ENCODE measurements at places on chromosomes 16 and 17.
A peak's percentile ranks its signal among the peaks of the same experiment; 100 is the strongest.

GRCh38 chr17:15274017-15274416 lies 8.9 kb upstream of the PMP22 start:
- no peak for DNase-seq

GRCh38 chr16:14562691-14563491 lies 67.2 kb downstream of the PARN start:
- no peak for DNase-seq

- no peak for DNase-seq
Measured at GRCh38 chr16:66948837-66949225, 12.2 kb upstream of the CES3 start.

- no peak for DNase-seq
Measured at GRCh38 chr17:57595947-57596695, 149.0 kb downstream of the CCDC182 start.

- DNase-seq: no peak
Measured at GRCh38 chr16:87966064-87966645, 14.9 kb downstream of the BANP start.

DNA sequence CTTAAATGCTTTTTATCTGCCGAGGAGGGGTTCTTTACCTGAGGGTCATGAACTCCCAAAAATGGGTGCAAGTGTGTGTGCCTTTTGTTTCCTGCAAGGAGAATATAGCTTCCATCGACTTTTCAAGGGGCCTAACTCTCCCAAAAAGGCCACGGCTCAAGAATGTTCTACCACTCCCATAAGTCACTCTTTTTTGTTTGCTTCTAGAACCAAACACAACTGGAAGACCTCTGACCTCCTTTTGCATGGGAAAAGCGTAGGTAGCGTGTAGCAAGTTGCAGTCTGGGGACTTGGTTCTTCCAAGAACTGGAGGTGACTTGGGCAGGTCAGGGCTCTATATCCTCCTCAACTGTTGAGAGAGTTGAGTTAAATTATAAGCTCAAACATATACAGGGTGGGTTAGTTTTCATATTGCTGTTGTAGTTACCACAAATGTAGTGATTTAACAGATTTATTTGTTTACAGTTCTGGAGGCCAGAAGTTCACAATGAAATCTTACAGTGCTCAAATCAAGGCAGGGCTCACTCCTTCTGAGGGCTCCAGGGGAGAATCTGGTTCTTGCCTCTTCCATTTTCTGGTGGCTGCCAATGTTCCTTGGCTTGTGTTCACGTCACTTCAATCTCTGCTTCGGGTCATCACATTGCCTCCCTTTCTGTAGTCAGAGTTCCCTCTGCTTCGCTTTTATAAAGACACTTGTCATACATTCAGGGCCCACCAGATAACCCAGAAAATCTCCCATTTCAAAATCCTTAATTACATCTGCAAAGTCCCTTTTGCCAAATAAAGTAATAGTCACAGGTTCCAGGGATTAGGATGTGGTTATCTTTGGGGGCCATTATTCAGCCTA lies 1.4 kb downstream of the TMEM97 start:
- DNase-seq: no peak

DNA sequence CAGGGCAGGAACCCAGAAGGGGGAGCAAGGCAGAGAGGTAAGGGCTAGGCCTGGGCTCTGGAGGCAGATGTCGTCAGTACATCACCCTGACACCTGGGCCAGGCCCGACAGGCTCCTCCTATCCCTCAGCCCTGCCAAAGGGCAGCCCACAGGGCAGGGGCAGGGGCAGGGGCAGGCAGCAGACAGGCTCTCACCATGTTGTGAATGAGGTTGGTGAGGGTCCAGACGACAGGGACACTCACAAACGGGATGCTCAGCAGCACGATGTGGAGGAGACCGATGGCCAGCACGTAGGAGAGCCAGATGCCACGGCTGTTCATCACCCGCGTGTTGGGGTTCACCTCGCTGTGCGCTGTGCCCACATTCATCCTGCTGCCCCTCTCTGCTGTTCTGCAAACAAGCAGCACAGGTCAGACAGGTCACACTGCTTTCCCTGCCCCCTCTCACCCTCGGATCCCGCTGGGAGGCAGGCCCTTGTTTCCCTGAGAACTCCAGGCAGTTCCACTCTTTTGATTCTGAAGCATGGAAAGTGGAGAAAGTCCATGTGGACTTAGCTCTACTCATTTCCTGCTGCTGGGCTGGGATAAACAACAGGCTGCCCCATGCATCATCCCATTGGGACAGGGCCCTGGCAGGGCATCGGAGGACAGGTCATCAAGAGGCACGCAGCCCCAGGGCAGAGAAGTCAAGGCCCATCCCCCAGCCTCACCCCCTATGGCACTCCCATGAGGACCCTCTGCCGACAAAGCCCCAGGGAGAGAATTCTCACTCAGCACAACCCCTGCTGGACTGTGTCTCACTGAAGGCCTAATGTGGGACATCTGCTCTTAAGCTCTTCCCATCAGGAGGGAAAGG lies 3.3 kb downstream of the ORMDL3 start:
- DNase-seq: no peak

DNA sequence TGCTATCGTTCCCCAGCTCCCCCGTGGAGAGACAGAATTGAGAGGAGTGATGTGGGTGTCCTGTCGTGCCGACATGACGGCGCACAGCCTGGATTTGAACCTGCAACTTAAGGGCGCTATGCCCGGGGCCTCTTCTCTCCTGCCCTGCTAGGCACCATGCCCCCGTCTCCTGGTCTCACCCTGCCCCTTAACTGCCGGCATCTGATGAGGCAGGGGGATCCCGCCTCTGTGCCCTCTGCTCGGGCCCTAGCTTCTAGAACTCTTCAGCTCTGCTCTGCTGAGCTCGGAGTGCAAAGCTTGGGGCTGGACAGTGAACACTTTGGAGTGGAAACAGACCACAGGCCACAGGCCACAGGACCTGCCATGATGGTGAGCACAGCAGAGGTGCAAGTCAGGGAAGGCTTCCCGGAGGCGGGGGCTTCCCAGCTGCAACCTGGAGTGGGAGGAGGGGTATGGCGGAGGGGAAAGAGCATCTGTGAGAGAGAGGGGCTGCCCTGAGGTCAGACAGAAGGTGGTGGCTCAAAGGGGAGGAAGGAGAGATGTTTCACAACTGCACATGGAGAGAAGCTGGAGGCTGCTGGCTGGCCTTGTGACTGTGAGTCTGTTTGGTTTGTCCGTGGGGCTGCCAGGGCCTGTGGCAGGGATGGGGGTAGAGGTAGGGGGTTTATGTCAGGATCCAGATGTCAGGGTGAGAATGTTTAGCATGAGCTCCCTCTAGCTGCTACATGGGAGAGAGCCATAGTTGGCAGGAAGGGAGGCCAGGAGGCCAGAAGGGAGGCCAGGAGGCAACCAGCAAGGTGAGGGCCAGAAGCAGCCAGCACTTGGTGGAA lies 107.8 kb downstream of the CRLF3 start:
- no peak for DNase-seq

GRCh38 chr17:40647624-40648383 lies at the start of gene SMARCE1:
Gene SMARCE1 (minus strand): TSS chr17:40647818. CDS start chr17:40645802, 2,016 bp downstream.
- peak; percentile 68 for DNase-seq

DNA sequence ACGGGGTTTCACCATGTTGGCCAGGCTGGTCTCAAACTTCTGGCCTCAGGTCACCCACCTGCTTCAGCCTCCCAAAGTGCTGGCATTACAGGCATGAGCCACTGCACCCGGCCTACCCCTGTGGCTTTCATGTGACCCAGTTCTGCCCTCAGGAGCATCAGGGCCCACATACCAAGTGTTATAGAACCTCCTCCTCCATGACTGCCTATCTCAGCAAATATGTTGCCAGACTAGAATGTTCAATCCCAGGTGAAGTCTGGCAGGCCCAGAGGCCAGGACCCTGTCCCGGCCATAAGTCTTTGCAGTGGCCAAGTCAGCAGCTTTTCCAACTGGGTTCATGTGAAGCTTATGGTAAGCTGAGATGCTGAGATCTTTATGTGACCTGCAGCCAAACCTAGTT lies 9.8 kb upstream of the SMPD3 start:
- DNase-seq: no peak

- no peak for DNase-seq
Measured at GRCh38 chr17:66807182-66807581, 27.7 kb upstream of the CACNG5 start.

- DNase-seq: no peak
Measured at GRCh38 chr17:63041251-63041650, 75.2 kb downstream of the TANC2 start.

DNA sequence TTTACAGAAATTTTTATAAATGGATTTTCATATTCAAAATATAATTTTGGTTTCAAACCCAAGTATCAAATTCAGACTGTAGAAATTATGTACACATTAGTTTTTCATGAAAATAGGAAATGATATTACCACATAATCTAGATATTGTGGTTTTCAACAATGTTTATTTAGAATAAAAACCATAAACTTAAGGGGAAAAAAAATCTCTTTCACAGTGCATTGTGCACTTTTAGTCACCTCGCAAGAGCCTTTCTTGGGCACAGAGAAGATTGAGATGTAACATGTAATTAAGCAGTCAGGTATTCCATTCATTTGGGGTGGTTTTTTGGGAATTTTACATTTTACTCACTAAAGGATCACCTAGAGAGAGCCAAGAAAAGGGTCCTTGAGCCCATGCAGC lies 104.0 kb downstream of the TANC2 start:
- DNase-seq: no peak
